ENCODE measurements at places on chromosomes 16 and 17.

DNA sequence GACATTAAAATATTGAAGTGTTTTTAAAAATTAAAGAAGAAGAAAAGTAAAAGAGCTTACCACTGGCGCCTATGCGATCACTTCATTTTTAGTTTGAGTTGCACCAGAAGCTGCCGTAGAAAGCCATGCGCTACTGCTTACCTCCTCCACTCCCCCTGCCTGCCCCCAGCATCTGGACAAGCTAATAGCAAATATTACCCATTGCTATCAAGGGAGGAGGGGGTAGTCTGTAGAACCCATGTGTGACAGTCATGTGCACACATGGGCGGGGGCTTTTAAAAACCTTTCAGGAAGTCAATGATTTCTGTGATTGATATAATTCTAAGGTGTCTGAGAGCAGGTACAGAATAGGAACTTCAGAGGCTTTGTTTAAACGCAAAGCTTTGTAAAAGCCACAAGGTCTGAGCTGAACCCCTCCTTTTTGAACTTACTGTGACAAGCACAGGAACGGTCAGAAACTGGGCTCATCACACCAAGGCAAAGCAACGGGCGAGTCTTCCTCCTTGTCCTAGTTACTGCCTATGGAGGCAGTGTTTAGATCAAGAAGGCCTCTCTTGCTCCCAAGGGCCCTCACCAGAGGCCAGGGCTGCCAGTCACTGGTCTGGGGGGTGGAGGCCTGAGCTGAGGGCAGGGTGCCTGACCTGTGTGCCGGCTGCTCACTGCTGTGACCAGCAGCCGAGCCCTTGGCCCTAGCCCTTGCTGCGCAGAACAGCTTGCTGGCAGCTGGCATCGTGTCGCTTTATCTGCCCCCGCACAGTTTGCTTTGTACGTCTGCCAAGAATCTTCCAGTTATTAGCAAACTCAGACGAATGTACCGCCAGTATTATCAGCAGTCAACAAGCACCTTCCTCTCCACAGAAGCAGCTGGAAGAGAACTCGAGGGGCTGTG lies 15.0 kb downstream of the GINS2 start:
- no peak for DNase-seq

- DNase-seq = no peak
Observed at GRCh38 chr16:27337024-27337423, 23.2 kb downstream of the IL4R start.

- no peak for DNase-seq
Observed at GRCh38 chr17:74778960-74779359, 2.8 kb upstream of the NAT9 start.

GRCh38 chr17:73232587-73233373 lies 28.9 kb downstream of the CPSF4L start:
- no peak for DNase-seq

DNA sequence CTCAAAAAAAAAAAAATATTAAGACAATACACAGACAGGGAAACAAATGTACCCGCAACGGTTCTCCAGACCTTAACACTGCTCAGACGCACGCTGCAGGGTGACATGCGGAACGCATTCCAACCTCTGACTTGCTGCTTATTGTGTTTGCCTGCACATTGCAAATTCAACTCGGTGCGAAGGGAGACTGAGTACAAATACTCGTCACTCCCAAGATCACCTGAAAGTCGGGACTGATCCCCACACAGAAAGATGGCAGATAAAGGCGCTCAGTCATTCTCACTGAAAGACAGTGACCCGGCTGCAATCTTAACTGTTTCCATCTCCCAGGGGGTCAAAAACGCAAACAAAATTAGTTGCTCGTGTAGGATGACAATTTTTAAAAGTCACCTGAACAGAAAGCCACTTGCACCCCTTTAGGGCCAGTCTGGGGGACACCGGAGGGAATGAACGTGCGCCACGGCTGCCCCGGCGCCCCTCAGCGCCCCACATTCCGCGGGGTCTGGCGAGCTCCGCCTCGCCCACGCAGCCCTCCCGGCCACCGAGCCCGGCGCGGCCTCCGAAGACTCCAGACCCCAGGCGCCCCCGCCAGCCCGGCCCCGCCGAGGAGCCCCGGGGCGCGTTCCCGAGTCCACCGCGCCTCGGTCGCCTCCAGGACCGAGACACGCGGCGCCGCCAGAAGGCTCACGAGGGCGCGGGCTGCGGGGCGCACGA lies 589 bp downstream of the CLCN7 start:
- no peak for DNase-seq

- DNase-seq = no peak
Observed at GRCh38 chr16:60744198-60744597, 1292.0 kb downstream of the CDH8 start.

DNA sequence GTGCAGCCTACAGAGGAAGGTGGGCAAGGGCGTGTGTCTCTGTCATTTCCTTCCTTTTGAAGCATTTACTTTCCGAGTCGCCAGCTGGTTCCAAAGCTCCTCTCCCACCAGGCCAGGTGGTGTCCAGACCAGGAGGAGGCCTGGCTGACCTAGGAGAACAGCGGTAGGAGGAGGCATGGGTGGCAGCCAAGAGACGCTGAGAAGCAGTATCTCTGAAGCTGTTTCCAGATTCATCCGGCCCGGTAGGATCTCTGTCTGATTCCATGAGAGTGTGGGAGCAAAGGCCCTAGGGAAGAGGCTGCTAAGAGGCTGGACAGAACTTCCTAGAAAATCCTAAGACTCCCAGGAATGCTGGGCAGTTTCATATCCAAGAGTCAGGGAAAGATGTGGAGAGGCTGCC lies 20.3 kb downstream of the MEOX1 start:
- DNase-seq = no peak

DNA sequence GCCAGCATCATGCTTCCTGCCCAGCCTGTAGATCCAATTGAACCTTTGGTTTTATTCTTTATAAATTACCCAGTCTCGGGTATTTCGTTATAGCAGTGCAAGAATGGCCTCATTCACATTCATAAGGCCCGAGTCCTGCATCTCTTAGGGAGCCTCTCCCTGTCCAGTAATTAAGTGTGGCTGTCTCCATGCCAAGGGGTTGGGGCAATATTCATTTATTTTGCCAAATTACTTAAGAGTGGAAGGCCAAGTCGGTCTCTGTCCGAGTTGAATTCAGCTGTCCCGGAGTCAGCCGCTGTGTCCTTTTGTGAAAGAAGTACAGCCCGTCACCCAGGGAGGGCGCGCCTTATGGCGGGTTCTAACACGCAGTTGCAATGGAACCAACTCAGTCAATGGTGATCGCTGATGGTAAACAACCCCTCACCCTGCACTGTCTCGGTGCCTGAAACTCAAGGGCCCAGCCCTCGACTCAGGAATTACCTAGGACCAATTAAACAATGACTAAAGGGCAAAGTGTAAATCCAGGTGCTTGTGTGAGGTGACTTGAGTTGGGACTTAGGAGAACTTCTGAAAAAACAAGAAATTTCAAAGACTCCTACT lies 22.2 kb downstream of the KIAA0513 start:
- no peak for DNase-seq

- no peak for DNase-seq
Observed at GRCh38 chr16:254461-254860, 19.8 kb downstream of the FAM234A start.

DNA sequence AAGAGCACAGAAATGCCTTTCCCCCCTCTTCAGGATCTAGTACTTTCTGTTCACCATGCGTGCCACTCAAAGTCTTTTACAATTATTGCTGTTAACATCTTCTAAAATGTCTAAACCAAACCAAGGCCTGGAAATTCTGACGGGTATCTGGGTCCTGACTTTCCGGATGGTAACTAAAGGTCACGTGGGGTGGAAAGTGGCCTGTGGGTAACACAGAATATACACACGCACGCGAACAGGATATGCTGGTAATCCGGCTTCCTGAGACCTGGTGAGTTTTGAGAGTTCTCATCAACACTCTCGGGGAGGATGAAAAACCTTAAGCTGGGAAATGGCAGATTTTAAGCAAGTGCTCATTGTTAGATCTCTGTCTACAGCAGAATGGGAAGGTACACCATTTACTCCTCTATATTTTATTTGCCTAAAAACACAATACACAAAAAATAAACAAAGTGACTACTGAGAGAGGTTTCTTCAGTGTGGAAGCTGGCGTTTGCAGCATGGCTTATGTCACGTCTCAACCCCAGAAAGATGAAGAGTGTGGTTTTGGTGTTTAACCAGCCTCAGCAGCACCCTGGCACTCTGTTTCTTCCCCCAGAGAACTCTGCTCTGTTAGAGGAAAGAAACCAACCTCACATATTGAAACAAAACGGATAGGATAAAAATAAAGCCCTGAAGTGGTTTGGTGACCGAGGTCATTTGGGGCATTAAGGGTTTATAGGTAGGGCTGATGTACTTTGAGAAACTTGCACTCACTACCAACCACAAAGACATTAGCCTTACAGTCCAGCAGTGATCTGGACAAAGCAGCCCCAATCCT lies 37.3 kb downstream of the SMG6 start:
- no peak for DNase-seq

GRCh38 chr17:9419932-9420453 lies 155.6 kb downstream of the STX8 start:
- no peak for DNase-seq

- no peak for DNase-seq
Observed at GRCh38 chr17:1638171-1638590, 7.4 kb downstream of the SCARF1 start.

DNA sequence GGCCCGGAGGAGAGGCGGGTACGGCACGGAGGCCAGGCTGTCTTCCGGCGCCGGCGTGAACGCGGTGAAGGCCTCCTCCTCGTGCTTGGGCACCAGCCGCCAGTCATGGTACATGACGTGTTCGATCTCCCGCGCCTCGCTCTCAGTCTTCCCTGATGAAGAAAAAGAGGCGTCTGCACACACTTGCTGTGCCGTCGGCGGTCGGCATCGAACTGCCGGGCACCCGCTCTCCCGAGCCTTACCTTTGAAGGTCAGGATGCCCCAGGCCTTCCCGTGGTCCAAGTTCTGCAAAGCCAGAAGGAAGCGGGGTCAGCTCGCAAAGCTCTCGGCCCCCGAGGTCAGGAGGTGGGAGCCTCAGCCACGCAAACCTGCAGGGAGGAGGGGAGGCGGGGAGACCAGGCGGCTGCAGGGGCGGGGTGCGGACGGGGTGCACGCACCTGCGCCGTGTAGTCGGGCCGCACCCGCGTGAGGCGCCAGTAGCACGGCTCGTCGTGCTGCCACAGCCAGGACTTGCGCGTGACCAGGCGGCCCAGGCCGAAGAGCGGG lies at the start of gene EME2:
TSS of gene EME2 (plus strand) at position 449 of the 546 bp plus-strand sequence. CDS start 418 bp downstream, outside the sequence.
- DNase-seq = no peak

DNA sequence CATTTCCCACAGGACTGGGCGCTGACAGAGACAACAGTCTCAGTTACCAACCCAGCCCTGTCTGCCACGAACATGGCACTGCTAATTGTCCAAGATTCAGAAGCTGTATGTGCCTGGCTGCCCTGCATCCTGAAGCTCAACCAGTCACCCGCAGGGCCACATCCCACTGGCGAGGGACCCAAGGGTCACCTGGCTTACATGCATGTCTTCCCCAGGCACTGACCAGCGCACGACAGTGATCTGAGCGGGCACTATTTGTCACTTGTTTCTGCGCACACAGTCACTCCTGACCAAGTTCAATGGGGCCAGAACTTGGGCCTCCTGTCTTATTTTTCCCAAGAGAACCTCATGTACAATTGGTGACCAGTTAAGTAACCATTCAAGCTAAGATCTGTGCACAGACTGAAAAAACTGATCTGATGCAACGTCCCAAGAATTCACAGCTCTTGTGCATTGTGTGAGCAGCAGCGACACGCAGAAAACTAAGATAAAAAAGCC lies 13.1 kb downstream of the USP7 start:
- no peak for DNase-seq

- DNase-seq = no peak
Observed at GRCh38 chr17:4326608-4327007, 39.9 kb downstream of the UBE2G1 start.

DNA sequence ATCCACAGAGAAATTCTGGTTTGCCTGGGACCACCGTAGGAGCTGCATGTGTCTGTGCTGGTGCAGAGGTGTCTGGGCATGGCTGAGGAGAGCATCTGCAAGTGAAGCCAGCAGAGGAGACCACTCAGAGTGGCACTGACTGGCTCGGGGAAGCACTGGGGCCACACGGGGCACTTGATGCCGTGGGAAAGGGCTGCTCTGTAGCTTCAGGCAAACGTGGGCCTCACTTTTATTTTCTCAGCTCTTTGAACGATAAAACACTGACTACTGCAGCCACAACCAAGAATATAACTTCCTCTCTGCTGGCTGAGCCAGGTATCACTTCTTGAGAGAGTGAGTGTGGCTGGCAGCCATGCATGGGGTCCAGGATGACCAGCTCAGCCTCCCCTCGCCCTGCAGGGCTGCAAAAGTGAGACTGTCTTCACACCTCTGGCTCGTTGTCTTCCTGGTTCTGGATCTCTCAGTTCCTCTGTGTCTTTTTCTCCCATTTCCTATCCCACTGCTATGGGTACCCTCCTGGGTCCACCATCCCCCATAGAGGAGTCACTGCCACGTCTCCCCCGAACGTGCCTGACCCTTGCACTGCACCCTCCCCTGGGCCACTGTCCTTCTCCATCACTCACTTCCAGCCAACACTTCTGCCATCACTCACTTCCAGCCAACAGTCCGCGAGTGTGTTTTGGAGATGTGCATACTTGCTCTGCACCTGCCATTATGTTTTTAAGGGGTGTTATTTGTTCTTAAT lies 201.4 kb upstream of the CHMP6 start:
- no peak for DNase-seq

GRCh38 chr17:79046197-79046915 lies 22.4 kb downstream of the C1QTNF1 start:
- no peak for DNase-seq

DNA sequence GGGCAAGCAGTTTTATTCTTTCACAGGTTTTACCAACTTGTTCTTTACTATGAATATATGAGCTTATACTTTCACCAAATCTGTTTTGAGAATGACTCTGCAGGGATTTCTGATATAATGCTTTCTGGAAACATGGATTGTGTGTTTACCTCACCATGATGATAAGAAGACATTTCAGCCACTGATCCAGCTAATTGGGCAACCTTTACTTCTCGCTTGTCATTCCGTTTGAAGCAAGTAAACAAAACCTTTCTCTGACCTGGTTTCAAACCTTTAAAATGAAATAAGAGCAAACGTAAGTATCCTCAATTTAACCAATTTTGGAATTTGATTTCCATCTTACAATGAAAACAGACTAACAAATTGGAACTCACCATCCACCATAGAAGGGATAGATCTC lies 13.7 kb downstream of the TOP2A start:
- DNase-seq = no peak

GRCh38 chr17:15456496-15456895 lies 10.9 kb downstream of the CDRT4 start:
- no peak for DNase-seq

DNA sequence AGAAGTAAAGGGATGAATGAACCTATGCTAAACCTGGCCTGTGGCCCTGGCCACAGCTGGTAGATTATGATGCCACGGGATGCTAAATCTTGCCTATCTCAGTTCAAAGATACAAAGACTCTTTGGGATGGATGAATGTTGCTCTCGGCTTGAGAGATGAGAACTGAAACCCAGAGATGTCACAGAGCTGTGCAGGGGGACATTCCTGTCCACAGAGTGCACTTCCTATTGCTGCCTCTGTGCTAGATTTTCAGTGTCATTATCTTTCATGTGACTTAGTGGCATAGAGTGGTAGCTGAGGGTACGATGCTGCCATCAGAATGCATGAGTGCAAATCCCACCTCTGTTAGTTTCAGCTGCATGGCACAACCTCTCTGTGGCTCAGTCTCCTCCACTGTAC lies 2.3 kb upstream of the MT1M start:
- DNase-seq = no peak
